Memory B cell (primary cell): ENCODE measurements at places on chromosomes 11 and 22.

DNA sequence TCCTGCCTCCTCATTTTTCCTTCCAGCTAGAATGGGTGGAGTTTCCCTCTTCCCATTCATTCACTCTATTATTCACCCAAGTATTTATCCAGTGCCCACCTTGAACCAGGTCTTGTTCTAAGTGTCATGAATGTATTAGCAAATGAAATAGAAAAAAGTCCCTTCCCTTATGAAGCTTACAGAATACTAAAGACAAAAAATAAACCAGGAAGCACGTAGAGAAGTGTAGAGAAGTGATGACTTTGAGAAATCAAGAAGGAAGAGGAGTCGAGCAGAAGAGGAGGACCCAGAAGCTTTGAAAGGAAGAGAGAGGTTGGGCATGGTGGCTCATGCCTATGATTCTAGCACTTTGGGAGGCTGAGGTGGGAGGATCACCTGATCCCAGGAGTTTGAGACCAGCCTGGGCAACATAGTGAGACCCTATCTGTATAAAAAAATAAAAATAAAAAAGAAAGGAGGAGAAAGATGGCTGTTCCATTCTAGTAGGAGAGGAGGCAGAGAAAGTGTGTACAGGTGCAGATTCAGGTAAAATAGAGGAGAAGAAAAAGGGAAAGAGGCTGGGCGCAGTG, 17.1 kb upstream of the SYVN1 start:
- no peak overlapping the region for H3K27ac ChIP-seq
- peaks cover 13% of the 10 kb centered on the region for H3K4me1 ChIP-seq
- no peaks in the 10 kb centered on the region for H3K27me3 ChIP-seq
- no peak for DNase-seq
- peak overlapping the region; percentile 15 for H3K4me3 ChIP-seq
- H3K36me3 ChIP-seq, result no peaks in the 10 kb centered on the region

- H3K36me3 ChIP-seq, result no peaks in the 10 kb centered on the region
- no peak overlapping the region for H3K4me3 ChIP-seq
- DNase-seq, result no peak
These were observed 46.5 kb upstream of the SOX6 start for GRCh38 chr11:16402654-16403447.

DNA sequence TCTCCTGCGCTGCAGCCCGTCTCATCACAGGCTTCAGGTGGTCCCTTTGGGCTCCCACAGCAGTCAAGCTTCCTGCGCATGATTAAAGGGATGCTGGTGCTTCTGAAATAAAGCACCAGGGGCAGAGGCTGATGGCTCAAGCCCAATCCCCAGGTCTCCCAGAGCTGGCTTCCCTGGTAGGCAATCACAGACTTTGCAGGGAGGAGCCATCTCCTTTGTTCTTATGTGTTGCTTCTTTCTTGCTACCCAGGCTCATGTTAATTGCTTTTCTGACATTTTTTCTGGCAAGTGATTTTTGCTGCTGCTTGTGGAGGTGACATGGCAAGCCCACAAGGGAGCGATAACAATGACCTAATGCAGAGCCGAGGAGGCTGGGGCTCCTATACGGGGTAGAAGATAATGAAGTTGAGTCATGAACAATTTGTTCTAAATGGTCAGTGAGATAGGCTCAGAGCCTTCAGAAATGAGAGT, 25.2 kb upstream of the PLET1 start:
- H3K27ac ChIP-seq, result no peak overlapping the region
- H3K36me3 ChIP-seq, result no peaks in the 10 kb centered on the region
- no peak overlapping the region for H3K4me3 ChIP-seq
- no peak for DNase-seq
- H3K27me3 ChIP-seq, result peaks cover 2% of the 10 kb centered on the region

GRCh38 chr22:24437091-24437490, 9.7 kb downstream of the ADORA2A start:
- H3K27ac ChIP-seq, result peak overlapping the region; percentile 76
- peak overlapping the region; percentile 39 for H3K4me3 ChIP-seq
- H3K4me1 ChIP-seq, result peaks cover 47% of the 10 kb centered on the region
- H3K36me3 ChIP-seq, result peaks cover 2% of the 10 kb centered on the region
- no peak for DNase-seq

- H3K4me1 ChIP-seq, result no peaks in the 10 kb centered on the region
- no peaks in the 10 kb centered on the region for H3K27me3 ChIP-seq
- H3K27ac ChIP-seq, result no peak overlapping the region
These were observed 56.7 kb downstream of the C11orf58 start for GRCh38 chr11:16795146-16795545.

- H3K36me3 ChIP-seq, result no peaks in the 10 kb centered on the region
- peaks cover 2% of the 10 kb centered on the region for H3K4me1 ChIP-seq
- DNase-seq, result no peak
- H3K4me3 ChIP-seq, result no peak overlapping the region
- no peak overlapping the region for H3K27ac ChIP-seq
- peaks cover 5% of the 10 kb centered on the region for H3K27me3 ChIP-seq
These were observed 43.7 kb downstream of the MOB2 start for GRCh38 chr11:1442807-1443366.

GRCh38 chr11:116641561-116642045, 131.2 kb downstream of the BUD13 start:
- H3K36me3 ChIP-seq, result no peaks in the 10 kb centered on the region
- H3K4me1 ChIP-seq, result no peaks in the 10 kb centered on the region
- H3K4me3 ChIP-seq, result no peak overlapping the region
- DNase-seq, result no peak
- no peak overlapping the region for H3K27ac ChIP-seq

DNA sequence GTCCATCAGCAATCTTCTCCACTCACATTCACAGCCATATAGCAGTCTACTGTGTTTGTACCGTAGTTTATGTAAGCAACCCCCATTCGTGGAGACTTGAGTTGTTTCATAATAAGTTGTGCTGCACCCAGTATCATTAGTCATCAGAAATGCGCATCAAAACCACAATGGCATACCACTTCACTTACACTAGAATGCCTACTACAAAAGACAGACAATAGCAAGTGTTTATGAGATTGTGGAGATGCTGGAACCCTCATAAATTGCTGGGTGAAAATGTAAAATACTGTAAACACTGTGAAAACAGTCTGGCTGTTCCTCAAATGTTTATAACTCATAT, 133.3 kb downstream of the ATXN10 start:
- no peaks in the 10 kb centered on the region for H3K27me3 ChIP-seq
- DNase-seq, result no peak
- peaks cover 25% of the 10 kb centered on the region for H3K36me3 ChIP-seq

DNA sequence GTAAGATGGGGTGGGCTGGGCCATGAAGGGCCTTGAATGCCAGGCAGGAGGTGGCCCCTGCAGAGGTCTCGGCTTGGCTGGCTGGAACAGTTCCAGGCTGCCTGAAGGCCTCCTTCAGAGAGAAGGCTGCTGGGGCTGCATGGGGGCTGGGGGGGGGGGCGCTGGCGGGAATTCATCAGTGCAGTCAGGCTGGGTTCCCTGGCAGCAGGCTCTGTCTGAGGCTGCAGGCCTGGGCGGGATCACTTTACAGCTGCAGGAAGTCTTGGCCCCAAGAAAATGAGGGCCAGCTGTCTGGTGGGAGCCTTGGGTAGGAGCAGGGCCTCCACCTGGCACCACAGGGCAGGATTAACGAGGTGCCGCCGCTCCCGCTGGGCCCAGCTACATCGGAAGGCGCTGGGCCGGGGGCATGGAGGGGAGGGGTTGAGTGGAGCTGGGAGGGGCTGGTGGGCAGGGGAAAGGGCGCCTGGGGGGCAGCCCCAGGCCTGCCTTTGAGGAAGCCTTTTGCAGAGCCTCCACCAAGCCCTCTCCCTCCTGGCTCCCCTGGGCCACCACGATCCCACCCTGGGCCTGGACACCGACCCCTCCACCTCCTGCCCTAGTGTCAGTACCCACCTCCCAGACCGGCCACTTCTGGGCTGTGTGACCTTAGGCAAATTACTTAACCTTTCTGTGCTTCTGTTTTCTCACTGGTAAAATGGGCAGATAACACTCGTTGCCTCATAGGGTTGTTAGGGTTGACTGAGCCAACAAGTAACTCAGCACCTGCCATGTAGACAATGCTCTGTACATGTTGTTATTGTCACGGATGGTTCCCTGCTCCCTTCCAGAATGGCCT, 31.0 kb upstream of the HMOX1 start:
- H3K27me3 ChIP-seq, result no peaks in the 10 kb centered on the region
- H3K4me3 ChIP-seq, result no peak overlapping the region
- peaks cover 26% of the 10 kb centered on the region for H3K4me1 ChIP-seq
- no peak for DNase-seq
- H3K36me3 ChIP-seq, result peaks cover 5% of the 10 kb centered on the region

DNA sequence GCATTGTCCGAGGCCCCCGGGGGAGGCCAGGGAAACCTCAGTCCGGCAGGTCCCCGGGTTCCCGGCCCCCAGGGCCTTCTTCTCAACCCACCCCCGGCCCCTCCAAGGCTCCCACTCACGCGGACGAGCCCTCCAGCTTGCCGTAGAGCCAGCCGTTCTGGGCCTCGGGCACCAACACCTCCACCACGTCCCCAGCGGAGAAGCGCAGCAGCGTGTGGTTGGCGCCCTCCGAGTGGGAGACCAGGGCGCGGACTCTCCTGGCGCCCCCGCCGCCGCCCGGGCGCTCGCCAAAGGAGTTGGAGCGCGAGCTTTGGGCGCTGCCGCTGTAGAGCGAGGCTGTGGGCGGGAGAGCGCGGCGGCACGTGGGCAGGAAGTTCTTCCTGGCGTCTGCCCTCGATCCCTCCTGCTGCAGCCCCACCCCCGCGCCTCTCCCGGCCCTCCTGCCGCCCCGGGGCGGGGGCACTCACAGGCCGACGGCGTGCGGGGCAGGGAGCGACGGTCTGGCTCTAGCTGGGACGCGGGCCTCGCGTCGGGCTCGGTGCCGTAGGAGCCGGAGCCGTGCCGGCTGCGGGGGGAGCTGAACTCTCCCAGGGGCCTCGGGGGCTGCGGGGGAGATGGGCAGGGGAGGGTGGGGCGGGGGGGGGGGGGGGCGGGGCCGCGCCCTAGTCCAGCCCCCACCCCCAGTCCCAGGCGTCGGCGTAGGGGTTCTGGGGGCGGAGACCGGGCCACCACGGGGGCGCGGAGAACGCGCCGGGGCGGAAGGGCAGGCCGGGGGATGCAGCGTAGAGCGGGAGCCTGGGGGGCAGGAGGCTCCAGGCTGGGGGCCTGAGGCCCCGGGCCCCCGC, 4.9 kb upstream of the SLC16A8 start:
- H3K36me3 ChIP-seq, result peaks cover 12% of the 10 kb centered on the region
- DNase-seq, result no peak
- no peak overlapping the region for H3K4me3 ChIP-seq

GRCh38 chr11:64853709-64854108, 9.3 kb upstream of the CDC42BPG start:
- peaks cover 63% of the 10 kb centered on the region for H3K4me1 ChIP-seq
- H3K27ac ChIP-seq, result peak overlapping the region; percentile 97
- peak overlapping the region; percentile 65 for H3K4me3 ChIP-seq

DNA sequence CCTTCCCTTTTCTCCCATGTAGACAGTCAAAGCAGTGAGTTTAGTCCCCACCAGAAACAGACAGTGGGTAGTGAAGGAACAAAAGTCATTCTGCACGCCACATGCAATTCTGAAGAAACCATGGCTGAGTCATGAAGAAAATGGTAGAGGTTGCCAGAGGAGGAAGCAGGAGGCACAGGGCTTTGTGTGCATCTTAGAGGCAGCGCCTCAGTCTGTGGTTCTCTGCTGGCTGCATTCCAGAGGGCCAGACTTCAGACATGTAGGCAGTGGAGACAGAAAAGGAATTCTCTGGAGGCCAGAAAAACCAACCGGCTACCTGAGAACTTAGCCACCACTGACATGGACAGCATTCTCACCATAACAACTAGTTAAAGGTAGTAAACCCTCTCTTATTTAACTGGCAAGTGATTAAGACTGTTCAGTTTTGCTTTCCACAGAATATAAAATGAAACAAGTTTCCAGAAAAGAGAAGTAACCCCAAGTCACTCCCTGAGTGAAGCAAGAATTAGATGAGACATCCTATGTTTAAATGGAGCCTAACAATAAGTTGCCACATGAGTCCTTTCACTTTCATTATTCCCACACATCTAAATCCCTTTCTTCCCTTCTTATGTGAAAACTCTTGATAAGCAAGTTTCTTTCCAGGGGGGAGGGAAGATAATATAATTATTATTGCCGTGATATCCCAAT, 556.1 kb downstream of the SOX6 start:
- no peak overlapping the region for H3K27ac ChIP-seq
- no peak for DNase-seq
- H3K4me3 ChIP-seq, result no peak overlapping the region

GRCh38 chr11:61281581-61282250, 13.4 kb downstream of the VWCE start:
- H3K4me1 ChIP-seq, result no peaks in the 10 kb centered on the region
- H3K4me3 ChIP-seq, result no peak overlapping the region
- DNase-seq, result no peak
- peaks cover 2% of the 10 kb centered on the region for H3K36me3 ChIP-seq
- no peaks in the 10 kb centered on the region for H3K27me3 ChIP-seq

- no peak overlapping the region for H3K27ac ChIP-seq
- no peaks in the 10 kb centered on the region for H3K36me3 ChIP-seq
- no peaks in the 10 kb centered on the region for H3K4me1 ChIP-seq
- H3K27me3 ChIP-seq, result peaks cover 9% of the 10 kb centered on the region
- no peak overlapping the region for H3K4me3 ChIP-seq
These were observed 186.3 kb downstream of the CTTN start for GRCh38 chr11:70584498-70585235.

DNA sequence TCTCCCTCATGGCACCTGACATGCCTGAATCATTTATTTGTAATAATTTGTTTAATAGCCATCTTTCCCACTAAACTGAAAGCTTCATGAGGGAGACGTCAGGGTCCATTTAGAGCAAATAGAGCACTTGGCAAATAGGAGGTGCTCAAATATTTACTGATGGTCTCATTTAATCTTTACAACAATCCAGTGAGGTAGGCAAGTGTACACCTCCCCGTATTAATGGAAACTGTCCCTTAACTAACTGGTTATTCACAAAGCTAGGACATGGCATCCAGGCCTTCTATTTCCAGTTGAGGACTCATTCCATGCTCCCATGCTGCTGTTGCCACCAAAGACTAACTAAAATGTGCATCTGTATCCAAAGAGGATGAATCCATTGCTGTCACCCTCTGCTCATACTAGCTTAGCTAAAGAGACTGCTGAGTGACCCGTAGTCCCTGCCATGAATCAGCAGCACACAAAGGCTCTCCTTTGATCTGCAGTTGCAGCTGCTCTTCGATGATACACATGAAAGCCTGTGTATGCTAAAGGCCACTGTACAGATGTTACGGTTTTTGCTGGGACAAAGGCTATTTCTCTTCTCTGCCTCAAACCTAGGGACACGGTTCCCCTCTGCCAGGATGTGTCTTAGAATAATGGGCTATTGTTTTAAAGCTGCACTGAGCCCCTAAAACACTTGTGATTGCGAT, 82.6 kb downstream of the RAB30 start:
- DNase-seq, result no peak
- no peak overlapping the region for H3K4me3 ChIP-seq
- no peak overlapping the region for H3K27ac ChIP-seq
- peaks cover 27% of the 10 kb centered on the region for H3K4me1 ChIP-seq
- no peaks in the 10 kb centered on the region for H3K27me3 ChIP-seq
- H3K36me3 ChIP-seq, result peaks cover 48% of the 10 kb centered on the region

- no peaks in the 10 kb centered on the region for H3K4me1 ChIP-seq
- H3K27me3 ChIP-seq, result peaks cover 5% of the 10 kb centered on the region
- no peak for DNase-seq
These were observed 37.0 kb downstream of the LDLRAD3 start for GRCh38 chr11:35980686-35981390.

DNA sequence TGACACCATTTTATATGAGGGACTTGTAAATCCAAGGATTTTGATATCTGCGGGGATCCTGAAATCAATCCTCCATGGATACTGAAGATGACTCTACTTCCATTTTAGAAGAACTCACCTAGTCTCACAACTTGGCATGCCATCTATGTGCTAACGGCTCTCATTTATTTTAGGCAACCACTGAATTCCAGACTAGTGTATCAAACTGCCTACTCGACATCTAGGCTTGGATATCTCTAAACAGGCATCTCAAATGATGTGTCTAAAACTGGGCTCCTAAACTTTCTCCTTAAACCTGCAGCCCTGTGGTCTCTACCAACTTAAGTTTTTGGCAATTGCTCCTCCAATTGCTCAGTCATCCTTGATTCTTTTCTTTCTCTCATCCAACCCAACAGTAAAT, 31.2 kb upstream of the CLNS1A start:
- no peak for DNase-seq
- H3K4me3 ChIP-seq, result no peak overlapping the region
